ENCODE measurements at places on chromosomes 12 and 14.
A peak's percentile ranks its signal among the peaks of the same experiment; 100 is the strongest.

GRCh38 chr12:78865516-78865915 lies 942 bp downstream of the SYT1 start:
- no peak for DNase-seq

DNA sequence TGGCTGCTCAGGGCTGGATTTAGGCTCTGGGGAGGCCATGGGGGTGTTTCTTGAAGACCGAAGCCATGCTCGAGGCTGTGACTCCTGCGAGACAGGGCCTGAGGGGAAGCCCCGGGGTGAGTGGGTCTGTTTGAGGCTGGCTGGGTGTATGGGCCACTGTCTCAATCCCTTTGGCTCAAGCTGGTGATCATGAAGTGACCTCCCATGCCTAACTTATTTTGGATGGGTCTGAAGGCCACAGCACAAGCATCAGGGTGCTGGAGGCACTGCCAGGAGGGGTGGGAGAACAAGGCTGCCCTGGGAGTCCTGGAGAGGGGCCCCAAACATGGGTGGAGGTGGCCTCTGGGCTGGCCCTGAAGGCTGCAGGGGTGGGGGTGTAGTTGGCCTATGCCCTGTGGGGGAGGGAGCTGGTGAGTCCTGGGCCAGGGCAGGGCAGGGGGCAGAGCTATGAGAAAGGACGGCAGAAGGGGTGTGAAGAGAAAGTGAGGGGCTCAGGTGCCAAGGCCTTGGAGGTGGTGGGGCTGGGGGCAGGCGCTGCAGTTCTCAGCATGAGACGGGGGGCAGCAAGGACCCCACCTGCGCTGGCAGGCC lies 100.9 kb downstream of the KIF26A start:
- DNase-seq: no peak

GRCh38 chr12:2652401-2653081 lies 142.2 kb upstream of the FKBP4 start:
- DNase-seq: no peak

- no peak for DNase-seq
Measured at GRCh38 chr14:66514213-66514612, 6.3 kb downstream of the GPHN start.

- peak; percentile 72 for DNase-seq
Measured at GRCh38 chr12:48817873-48818830, at the start of gene CACNB3. CACNB3 (plus strand) TSS chr12:48818496; CDS start chr12:48818930, 434 bp downstream.

- no peak for DNase-seq
Measured at GRCh38 chr14:86790408-86791364, 1202.3 kb downstream of the GALC start.

DNA sequence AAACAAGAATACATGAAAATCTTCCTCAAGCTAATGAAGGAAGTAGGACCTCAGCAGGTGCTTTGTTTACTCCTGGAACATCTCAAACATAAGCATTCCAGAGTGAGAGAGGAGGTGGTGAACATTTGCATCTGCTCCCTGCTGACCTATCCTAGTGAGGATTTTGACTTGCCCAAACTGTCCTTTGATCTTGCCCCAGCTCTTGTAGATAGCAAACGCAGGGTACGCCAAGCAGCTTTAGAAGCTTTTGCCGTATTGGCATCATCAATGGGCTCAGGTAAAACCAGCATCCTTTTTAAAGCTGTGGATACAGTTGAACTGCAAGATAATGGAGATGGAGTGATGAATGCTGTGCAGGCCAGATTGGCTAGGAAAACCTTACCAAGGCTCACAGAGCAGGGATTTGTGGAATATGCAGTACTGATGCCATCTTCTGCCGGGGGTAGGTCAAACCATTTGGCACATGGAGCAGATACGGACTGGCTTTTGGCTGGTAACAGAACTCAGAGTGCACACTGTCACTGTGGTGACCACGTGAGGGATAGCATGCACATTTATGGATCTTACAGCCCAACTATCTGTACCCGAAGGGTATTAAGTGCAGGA lies 1.9 kb downstream of the TOGARAM1 start:
- DNase-seq: no peak

GRCh38 chr14:104872469-104873341 lies 7.6 kb downstream of the CEP170B start:
- DNase-seq: peak; percentile 85

- DNase-seq: no peak
Measured at GRCh38 chr14:90491221-90491885, 94.5 kb downstream of the CALM1 start.

DNA sequence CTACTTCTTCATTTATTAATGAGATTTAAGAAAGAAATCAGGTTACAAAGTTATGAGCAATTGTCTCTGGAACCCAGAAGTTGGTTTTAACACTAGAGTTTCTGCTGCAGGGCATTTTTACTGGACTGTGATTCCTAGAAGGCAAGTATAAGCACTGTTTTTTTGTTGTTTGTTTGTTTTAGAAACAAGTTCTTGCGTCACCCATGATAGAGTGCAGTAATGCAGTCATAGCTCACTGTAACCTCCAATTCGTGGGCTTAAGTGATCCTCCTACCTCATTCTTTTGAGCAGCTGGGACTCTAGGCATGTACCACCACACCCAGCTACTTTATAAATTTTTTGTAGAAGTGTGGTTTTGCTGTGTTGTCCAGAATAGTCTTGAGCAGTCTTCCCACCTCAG lies 25.6 kb downstream of the RAP1B start:
- DNase-seq: peak; percentile 52

DNA sequence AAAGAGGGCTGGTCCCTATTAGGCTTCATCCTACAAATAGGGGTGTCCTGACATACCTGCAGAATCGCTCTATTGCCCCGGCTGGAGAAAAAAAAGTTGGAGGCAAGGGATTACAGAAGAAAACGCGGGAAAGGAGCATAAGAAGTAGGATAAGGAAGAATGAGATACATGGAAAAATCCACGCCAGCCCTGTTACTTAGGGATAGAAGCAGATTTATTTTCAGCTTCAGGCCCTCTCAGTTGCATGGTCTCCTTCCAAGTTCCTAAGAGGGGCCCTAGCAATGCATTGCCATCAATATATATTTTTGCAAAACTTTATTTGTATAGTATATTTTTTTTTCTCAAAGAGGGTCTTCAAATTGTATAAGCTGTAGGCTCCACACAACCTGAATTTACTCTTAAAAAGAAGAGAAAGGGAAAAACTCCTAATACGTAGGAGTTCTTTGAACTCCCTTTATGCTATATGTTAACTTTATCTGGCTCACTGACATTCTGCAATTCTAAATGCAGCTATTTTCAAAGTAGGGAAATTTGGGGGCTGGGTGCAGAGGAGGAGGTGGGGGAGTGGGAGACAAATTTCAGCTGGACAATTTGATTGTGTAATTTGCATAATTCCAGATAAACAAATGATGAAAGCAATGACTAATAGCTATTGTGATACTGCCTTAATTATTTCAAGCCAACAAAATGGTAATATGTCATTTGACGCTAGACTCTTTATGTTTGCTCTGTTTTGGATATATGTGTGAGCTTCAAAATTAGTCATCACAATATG lies 137.7 kb upstream of the TRHDE start:
- no peak for DNase-seq

DNA sequence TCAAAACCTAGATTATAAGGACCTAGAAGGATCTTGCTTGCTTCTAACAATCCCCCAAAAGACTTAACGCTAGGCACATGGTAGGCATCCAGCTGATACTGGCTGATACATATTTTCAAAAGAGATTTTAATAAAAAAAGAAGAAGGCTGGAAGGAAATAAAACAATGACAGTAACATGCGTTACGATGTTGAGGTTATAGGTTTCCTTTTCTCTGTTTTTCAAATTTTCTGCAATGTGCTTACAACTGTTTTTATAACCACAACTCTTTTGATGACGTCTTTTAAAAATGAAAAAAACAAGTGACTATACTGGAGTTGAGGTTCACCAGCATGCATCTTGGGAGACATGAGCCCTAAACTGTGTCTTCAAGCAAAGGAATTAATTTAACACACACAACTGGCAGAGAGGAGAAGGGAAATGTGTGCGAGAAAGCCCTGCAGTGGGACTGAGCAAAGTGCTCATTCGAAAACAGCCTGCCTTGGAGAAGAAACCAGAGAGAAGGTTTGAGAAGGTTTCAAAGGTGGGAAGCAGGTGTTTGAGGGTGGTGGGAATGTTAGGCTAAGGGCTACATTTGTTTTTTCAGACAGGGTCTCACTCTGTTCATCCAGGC lies 80.4 kb downstream of the DUSP16 start:
- DNase-seq: peak; percentile 55

DNA sequence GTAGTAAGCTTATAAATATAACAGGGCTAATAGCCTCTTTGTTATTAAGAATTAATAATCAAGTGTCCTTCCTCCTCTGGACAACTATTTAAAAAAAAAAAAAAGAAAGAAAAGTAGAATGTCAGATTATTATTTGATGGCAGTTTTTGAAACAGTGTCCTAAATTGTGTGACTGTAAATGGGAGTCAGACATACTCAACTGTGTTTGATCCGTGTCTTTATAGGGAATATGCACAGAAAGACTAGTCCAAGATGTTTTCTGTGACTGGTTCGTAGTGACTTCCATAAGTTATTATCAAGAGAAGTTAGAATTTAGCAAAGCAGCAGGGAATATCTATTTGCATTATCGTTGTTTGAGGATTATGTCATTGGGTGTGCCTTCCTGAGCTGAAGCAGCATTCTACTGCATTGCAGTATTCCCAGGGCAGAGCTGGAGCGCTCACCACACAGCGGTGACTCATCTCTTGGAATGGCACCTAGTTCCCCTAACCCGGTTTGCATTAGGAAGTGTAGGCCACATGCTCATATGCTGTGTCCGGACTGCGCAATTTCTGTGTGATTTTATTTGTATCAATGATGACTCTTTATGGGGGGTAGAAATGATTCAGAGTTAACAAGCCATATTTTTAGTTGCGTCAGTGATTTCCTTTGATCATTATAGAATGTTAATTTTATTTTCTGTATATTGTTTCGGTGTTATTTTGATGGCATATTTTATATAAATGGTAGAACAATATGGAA lies 7.9 kb downstream of the DYNC1H1 start:
- no peak for DNase-seq
